ENCODE measurements at places on chromosomes 5 and 9.

DNA sequence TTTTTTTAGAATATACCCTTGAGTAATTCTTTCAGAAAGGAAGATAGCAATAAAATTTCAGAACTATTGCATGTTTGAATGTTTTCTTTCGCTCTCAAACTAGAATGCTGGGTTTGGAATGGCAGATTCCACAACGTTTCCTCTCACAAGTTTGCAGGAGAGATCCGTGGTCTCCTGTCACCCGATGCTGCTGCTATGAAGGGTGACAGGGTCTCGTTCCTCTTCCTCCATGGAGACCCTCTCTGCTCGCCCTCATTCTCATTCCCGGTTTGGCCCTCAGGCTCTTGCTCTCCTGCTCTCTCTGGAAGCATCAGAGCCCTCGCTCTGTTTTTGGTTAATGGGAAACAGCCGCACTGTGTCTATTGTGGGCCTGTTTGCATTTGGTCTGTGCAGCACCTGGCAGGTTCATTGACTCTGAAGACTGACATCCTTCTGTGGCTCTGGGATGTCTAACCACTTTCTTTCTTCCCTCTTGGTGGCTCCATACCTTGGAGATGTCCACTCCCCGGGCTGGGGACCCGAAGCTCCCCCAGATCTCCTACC, 12.6 kb upstream of the FAM163B start:
- DNase-seq = no peak

DNA sequence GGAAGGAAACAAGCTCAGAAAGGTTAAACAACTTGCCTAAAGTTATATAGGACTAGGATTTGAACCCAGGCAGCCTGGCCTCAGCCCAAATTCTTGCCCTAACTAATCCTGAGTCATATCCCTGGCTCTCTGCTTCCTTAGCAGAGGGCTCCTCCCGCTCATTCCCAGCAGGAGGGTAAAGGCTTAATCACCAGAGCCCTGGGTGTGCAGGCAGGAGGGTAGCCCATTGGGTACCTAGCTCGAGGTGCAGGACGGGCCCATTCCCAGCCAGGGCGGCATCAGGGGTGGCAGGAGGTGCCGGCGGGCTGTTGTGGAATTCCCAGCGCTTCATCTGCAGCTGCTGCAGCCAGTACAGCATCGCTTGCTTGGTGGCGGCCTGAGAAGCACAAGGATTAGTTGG, 3.9 kb downstream of the TBC1D2 start:
- DNase-seq = no peak

GRCh38 chr5:58912116-58912515, 329.2 kb downstream of the RAB3C start:
- no peak for DNase-seq

DNA sequence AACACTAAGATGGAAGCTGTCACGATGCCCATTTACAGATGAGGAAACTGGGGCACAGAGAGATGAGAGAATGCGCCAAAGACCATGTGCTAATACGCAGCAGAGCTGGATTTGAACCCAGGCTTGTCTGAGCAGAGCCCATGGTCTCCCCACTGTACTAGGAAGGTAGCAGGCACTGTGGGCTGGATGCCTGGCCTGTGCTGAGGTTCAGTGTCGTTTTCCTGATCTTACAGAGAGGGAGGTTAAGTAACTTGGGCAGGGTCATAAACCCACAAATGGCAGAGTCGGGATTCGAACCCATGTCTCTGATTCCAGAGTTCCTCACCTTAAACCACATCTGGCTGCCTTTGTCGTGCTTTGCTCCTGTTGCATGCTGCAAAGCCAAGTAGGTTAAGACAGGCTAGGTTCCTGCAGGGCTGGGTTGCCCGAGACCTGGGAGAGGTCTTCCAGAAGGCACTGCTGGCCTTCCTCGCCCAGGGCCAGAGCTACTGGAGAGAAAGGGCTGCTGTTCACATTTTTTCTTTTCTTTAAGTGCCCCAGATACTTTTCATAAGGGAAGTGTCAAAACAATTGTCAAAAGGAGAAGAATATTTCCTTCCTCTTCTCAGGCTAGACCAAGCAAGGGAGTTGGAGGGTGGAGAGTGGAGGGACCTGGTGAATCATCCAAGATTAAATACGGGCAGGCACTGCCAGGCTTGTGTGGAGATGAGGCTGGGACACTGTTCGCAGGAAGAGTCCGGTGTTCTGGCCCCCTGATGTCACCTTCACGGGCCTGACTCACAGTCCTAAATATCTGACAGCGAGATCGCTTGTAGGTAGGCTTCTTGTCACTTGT, 3.2 kb downstream of the NEK6 start:
- DNase-seq = no peak

DNA sequence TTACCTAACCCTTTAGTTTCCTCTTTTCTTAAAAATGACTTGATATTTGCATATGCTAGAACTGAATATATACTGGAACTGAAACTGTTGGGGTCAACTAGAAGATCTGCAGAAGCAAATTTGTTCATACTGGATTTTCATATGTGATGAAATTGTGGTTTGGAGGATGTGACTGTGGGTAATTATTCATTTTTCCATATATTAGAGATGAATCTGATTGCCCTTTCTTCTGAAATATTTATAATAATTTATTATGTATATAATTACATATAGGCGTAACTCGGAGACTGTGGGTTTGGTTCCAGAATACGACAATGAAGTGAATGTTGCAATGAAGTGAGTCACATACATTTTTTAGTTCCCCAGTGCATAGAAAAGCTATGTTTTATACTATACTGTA, 149.1 kb downstream of the ATP10B start:
- no peak for DNase-seq

DNA sequence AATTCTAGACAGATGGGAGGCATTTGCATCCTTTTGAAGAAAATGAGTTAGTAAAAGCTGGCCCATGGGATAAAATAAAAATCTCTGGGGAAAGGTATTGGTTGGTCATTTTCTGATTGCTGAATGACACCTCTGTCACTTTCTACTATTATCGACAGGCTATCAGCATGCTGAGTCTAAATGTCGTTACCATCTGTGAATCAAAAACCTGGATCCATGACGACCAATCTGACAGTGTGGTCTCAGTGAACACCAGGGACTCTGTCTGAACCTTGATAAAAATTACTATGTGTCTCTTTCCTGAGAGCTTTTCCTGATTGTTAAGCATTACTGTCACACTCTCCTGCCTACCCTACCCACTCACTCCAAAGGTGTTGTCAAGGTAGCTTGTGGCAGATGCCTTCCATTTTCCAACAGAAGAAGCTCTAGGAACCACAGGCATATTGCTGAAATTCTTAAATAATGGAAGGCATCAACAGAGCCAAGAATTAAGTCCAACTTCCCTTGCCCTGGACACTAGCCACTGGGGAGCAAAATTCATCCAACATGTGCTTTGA, 12.6 kb upstream of the ASTN2 start:
- DNase-seq = no peak

GRCh38 chr9:95515272-95516113, 1.3 kb downstream of the PTCH1 start:
- DNase-seq = peak; percentile 7

All from NCI-H2029 treated with DMSO at 0.1 percent for 48 hours (cell line).